Activated T-helper 1 cell treated with anti-CD3 and anti-CD28 coated beads, Interleukin-2, amount 50 U/mL, for 16 hours (primary cell): ENCODE measurements at places on chromosomes 7 and 10.

- DNase-seq: no peak
Observed at GRCh38 chr10:31770307-31770902, 158.2 kb downstream of the ARHGAP12 start.

- DNase-seq: no peak
Observed at GRCh38 chr10:53839440-53840039, 961.5 kb downstream of the PCDH15 start.

DNA sequence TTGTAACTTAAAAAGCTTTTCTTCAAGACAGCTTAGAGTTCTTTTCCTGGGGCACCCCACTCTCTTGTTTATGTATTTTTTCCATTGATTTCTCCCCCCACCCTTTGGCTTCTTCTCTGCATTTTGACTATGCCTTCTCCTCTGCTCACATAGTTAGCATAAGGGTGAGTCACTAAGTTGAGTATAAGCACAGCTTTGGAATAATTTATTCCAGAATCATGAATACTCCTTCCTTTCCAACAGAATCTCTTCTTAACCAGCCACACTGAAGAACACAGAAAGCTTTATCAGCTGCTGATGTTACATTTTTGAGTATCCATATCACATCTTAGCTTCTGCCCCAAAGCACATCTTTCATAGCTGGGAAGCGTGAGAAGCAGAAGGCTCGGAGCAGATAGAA is 449.5 kb upstream of the MKI67 start:
- DNase-seq: no peak

GRCh38 chr7:88465600-88465999 is 158.9 kb upstream of the STEAP4 start:
- DNase-seq: no peak

- DNase-seq: no peak
Observed at GRCh38 chr10:108597657-108598319, 1325.5 kb downstream of the XPNPEP1 start.
